Activated CD4-positive, alpha-beta T cell treated with anti-CD3 and anti-CD28 coated beads for 24 hours (primary cell): ENCODE measurements at places on chromosomes 5 and 9.

- DNase-seq, result no peak
Observed at GRCh38 chr9:107684224-107684623, 194.7 kb upstream of the KLF4 start.

DNA sequence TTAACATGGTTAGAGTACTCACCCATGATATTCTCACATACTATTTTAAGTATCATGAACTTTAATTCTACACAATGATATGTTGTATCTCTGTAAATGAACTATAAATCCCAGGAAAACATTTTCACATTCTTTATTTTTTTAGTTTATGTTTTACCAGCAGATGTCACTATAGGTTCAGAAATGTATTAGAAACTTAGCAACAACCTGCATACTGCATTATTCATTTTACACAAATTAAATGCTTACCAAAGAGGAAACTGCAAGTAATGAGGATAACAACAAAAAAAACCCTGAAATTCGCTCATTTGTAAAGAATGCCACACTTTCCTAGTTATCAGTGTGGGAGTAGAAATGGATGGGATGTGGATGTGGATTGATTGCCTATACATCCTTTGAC, 217.5 kb upstream of the OTULINL start:
- no peak for DNase-seq

DNA sequence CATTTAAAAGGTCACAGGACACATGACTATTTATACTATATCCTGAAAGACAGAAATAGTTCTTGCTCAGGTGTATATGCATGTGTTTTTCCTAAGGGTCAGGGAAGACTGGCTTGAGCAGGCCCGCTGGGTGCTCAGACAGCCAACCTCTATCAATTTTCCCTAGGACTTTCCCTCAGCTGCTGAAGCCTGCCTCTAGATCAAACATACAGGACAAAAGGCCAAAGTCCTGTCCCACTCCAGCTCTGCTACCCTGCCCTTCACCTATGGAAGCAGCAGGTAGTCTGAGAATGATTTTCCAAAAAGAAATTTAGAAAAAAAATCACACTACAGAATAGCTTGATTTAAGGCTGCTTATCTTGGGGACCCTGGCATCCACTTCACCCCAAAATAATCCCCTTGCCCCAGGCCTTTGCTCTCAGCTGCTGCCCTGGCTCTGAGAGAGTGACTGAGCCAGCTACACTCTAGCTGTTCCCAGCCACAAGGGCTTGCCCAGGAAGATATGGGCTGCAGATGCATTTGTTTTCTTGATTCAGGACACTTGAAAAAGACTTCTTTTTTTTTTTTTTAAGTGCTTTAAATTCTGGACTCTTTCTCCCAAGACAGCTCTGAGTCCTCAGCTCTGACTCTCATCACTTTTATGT, 42.5 kb downstream of the KLHL3 start:
- no peak for DNase-seq

DNA sequence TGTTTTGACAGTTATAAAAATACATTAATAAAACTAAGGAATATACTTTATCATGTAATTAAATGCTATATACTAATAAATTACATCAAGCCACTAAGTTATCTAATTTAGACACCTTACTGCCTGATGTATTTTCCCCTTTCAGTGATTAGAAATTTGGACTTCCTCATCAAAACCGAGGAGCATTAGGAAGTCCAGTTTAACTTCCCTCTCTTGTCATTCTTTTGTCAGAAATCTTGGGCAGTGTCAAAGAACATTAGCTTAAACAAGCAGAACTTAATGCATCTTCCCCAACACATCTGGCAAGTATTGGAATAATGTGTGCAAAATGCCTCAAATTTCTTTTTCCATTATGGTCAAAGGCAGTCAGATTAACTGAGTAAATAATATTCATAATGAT, 81.6 kb downstream of the PLPP1 start:
- no peak for DNase-seq

GRCh38 chr5:42230839-42231238, 192.4 kb upstream of the GHR start:
- DNase-seq, result no peak

DNA sequence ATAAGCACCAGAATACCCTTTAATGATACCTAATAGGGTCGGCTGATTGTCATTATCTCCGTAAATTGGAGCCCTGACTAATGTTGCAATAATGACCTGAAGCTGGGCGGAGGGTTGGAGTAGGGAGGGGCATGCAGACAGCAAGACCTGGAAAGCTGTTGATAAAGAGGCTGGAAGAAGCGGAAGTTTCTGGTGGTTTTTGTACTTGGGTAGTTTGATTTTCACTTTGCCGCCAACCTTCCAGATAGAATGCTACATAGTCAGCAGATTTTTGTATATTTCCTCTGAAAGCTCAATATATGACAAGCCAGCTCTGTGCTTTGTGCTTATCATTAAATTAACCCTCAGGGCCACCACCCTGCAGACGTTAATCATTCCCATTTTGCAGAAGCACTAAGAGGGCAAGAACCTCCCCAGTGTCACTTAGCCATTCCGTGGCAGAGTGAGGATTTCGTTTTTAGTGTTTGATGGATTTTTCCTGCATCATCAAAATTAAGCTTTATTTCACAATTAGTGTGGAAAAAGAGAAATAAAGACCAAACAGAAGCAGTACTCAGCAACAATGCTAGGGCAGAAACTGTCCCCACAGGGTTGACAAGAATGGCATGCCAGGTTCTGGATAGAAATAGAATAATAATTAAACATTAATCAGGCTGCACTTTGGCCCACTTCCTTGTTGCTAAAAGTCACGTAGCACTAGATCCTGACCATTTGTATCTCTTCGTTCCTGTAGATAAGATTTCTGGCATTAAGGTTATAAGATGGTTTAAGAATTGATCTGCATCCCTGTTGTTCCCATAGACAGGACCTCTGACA, 34.7 kb downstream of the DIRAS2 start:
- DNase-seq, result no peak
